ENCODE measurements at places on chromosomes 6 and 20.

DNA sequence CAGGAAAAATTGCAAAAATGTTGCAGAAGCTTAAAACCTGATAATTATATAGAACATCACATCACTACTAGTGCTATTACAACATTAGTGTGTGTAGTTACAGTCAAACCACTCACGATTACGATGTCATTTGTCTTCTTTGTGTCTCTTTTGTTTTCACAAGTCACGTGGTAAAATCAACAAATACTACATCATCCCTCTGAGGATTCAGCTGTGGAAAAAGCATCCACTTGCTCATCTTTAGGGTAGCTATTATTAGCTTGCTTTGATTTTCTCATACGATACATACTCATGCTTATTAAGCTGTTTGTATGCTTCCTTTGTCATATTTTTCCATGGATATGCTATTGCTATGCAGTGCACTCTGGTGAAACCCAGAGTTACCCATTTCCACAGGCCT, 22.2 kb upstream of the ATXN1 start:
- no peak for DNase-seq

DNA sequence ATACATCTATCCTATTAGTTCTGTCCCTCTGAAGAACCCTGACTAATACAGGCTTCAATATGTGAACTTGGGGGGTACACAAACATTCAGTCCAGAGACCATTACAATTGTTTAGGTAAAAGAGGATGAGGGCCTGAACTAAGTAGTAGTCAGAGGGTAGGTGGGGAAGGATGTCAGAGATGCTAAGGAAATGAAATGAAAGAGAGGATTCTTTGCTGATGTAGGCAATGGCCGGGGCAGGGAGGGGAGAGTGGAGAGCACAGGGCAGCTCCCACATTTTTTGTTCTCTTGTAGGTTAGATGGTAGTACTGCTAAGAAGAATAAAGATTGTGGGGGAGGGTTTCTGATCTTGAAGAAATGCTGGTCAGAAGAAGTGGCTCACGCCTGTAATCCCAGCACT, 60.8 kb downstream of the SOX4 start:
- no peak for DNase-seq

DNA sequence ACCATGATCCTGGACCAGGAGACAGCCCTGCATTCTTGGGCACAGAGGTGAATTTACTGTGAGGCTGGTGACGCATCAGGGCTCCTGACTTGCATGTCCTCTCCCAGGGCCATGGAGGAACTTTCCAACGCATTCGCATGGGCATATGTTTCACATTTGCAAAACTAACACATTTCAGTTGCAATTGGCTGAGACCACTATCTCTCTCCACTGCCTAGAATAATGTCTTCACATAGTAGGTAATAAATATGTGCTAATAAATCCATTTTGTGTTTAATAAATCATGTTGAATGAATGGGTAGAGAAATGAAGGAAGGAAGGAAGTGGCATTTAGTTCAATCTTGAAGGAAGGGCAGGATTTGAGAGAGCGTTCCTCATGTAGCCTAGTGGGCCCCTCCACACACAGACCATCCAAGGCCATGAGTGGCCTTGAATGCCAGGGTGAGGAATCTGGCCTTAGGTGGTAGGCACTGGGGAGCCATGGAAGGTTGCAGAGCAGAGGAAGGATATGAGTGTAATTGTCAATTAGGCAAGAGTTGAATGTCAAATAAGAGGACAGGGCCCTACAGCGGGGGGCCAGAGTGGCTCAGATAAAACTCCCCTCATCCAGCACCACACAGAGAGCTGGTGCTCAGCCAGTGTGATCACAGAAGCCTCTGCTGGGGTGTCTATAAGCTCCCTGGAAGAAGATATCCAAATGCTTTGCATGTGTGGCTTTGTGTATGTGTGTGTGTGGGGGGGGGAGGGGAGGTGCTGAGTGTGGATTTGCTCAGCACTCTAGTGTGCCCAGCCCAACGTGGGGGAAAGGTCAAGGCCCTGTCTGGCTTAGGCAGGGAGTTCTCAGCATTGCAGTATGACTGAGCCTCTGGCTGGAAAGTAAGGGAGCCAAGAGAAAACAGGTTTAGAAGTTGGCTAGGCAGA, 30.9 kb upstream of the CCN5 start:
- DNase-seq: no peak

DNA sequence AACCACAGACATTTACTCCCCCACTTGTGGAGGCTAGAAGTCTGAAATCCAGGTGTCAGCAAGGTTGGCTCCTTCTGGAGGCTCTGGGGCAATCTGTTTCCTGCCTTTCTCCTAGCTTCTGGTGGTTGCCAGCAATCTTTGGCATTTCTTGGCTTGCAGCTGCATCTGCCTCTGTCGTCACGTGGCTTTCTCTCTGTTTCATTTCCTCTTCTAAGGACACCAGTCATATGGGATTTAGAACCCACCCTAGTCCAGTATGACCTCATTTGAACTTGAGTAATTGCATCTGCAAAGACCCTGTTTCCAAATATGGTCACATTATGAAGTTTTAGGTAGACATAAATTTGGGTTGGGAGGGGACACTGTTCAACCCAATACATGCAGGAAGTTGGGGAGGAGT, 56.2 kb upstream of the EPB41L1 start:
- no peak for DNase-seq

DNA sequence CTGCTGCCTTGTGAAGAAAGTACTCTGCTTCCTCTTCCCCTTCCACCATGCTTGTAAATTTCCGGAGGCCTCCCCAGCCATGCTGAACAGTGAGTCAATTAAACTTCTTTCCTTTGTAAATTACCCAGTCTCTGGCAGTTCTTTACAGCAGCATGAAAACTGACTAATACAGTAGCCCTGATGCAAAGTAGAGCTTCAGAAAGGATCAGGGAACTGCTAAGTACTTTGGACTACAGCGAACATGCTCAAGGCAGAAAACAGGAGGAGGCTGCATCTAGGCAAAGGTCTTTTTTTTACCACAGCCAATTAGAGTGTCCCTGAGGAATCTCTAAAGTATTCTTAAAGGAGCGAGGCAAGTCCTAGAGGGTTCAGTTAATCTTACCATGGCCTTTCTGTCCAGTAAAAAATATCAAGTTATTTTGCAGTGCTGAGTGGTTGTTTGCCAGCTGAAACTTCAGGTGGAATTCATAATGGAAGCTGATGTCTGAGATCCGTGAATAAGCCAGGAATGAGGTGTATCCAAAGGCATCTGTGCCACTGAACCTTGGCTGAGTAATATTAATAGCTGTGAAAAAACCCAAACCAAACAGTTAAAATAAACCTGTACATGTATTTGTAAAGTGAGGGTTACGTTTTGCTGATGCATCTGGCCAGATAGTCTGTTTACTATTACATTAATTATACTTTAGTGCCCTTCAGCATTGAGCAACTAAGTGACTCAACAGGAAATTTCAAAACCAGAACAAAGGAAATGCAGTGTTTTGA, 170.4 kb downstream of the PHF3 start:
- DNase-seq: no peak

DNA sequence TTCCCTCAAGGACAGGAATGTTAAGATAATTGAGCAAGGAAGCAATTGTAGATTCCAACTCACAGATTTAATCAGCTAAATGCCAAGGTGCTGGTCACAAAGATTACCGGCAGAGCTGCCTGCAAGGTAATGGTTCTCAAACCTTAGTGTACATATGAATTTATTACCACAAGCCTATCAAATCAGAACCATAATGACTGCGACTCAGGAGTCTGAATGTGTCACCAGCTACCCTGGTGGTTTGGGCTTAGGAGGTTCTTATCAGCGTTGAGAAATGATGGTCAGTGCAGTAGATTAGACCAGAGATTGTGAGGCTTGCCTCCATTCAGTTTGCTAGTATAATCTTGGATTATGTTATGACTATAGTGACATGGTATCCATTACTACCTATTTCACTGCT, 78.9 kb downstream of the MTFR2 start:
- no peak for DNase-seq
